ENCODE measurements at places on chromosomes 3 and 15.
A peak's percentile ranks its signal among the peaks of the same experiment; 100 is the strongest.

DNA sequence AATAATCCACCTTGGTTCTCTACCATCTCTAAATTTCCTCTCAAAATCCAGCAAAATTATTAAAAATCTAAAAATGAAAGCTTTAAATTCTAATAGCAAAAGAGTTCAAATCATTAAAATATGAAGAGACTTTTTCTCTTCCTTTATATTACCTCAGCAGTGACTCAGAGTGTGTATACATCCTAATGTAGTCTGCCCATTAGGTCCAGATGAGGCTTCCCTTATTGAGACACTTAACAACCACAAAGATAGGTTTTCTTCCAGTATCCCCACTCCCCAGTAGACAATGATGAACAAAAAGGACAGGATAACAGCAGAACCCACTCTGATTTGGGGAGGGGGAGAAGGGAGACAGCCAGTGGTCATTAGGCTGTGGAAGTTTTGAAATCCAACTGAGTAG is 61.5 kb upstream of the DCBLD2 start:
- DNase-seq: no peak

- no peak for DNase-seq
Observed at GRCh38 chr3:37594873-37595783, 266.6 kb upstream of the CTDSPL start.

DNA sequence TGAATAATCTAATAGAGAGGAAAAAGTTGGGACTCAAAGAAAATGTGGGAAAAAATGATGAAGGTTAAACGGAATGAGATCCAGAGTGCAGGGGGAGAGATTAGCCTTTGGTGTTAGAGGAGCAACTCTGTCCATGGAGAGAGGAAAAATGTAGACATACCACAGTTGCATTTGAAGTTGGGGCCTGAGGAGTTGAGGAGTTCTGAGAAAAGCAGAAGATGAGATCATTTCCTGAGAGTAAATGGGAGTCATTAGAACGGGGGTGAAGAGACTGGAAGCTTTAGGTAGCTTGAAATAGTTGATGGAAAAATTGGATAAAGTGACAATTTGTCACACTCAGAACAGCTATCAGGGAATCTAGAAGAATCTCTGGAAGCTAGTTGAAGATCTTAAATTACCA is 7.3 kb downstream of the CCR5AS start:
- peak; percentile 15 for DNase-seq

- DNase-seq: no peak
Observed at GRCh38 chr15:60204131-60204885, 193.5 kb downstream of the ANXA2 start.

- DNase-seq: peak; percentile 64
Observed at GRCh38 chr3:49217688-49218470, 46.5 kb downstream of the KLHDC8B start.

- DNase-seq: no peak
Observed at GRCh38 chr15:68031404-68031803, 22.7 kb upstream of the PIAS1 start.

Measured in endothelial cell of umbilical vein (primary cell).